ENCODE measurements at places on chromosomes 1 and 21.

DNA sequence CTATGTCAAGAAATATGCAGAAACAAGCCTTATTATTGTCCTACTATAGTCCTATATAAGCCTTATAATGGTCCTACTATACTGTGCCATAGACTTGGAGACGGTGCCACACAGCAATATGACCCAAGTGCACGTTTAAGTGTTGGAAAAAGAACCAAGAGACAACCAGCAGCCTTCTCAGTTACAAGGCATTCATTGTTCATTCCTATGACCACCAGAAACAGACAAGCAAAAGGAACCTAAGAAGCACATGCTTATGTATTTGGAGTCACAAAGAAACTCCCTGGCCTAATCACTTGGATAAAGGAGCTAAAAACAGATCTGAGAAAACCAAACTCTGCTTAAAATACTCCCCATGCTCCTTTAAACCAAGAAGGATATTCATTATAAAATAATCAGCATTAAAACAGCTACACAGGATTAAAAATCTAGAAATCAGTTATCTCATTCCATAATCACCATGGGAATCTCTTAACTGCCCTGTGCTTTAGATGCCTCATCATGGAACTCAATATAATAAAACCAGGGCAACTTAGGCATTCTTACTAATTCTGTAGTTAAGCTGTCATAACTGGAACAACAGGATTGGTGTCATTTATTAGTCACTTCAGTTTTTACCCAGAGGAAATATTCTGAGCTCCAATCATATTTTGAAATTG lies 7.0 kb downstream of the COLGALT2 start:
- no peak for DNase-seq

GRCh38 chr1:109763646-109764415 lies at the start of gene EPS8L3:
Gene EPS8L3, minus strand, starts transcription at chr1:109763923. Its CDS starts 2,174 bp downstream, at chr1:109761749.
- no peak for DNase-seq

DNA sequence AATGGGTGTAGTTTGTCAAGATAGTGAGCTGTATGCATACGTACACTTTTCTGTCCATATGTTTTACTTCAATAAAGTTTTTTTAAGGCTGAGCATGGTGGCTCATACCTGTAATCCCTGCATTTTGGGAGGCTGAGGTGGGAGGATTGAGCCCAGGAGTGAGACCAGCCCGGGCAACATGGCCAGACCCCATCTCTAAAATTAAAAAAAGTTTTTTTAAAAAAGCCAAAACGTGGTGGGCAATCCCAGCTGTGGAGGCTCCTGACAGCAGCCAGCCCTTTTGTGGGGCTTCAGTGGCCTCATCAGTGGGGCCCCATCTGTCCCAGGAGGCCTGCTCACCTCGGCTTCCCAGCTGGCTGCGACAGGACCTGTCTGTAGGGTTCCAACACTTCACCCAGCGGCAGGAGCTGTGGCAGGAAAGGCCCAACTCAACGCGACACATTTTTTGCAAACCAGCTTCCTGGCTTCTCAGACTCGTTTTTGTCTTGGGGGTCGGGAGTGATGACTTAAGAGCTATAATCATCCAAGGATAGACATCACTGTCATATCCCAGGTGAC lies 56.9 kb upstream of the LBR start:
- no peak for DNase-seq

DNA sequence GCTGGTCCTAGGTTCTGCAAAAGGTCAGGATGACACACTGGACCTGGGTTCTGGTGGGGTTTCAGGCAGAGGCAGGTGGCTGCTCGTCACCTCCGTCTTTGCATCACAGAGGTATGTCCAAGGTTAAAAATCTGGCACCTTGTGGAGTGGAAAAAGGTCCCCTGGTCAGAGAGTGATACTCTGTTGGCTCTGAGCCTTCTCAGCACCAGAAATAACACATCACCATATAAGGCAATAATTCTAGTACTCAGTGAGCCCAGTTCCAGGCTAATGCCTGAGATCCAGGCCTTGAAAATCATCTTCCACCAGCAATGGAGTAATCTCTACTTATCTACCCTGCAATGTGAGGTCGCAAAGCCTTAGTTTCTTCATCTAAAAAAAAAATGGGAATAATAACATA lies 127.3 kb upstream of the C8B start:
- no peak for DNase-seq

- DNase-seq: no peak
Measured at GRCh38 chr1:169089776-169090175, 16.7 kb upstream of the ATP1B1 start.

DNA sequence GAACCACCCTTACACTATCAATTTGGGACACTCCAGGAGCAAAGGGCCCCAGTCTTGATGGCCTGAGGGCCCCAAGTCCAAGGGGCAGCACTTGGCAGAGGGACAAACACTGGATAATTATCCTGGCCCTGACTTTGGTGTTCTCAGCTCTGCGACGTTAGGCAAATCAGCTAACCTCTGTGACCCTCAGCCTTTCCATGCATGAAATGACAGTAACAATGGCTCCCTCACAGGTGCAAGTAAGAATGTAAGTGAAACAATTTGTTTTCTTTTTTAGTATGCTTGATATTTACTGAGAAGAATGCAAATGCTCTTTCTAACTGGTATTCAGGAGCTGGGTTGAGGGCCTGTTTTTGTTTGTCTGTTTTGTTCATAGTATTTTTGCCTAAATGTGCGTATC lies 61.6 kb upstream of the PRDX6 start:
- no peak for DNase-seq
